ENCODE measurements at places on chromosomes 5 and 9. TPM values are rescaled to one million over a fixed set of nuclear protein-coding genes. Genes with fewer than 3 reads are reported as not detected.
A peak's percentile ranks its signal among the peaks of the same experiment; 100 is the strongest.

- no peak for DNase-seq
These were observed 6.0 kb upstream of the ZNF354C start for GRCh38 chr5:179054036-179054785.

DNA sequence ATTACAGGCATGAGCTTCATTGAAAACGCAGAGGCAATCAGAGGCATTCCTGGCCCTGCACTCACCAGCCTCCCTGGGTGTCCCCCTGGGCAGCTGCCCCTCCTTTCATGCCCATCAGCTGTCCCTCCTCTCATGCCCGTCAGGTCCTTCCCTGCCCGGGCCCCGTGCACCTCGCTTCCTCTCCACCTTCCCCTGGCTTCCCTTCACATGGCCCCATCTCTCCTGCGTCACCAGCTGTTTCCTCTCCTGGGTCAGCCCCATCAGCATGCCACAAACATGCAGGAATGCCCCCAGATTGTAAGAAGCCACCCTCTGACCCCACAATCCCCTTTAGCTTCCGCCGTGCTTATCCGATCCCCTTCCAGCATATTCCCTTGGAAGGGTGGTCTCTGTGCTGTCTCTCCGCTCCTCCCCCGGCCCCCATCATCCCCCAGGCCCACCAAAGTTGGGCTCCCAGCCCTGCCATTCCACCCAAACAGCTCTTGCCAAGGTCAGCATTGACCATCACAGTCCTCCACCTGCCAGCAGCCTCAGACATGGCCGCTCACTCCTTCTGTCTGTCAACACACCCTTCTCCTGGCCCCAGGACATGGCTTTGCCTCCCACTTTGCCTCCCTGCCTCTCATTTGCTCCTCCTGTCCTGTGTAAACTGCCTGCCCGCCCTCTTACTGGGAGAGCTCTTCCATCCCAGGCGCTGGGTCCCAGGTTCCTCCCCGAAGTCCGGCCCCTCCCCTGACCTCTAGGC lies 98.6 kb upstream of the IER5L start:
- DNase-seq: no peak

The CDK7 gene
- total RNA-seq: 38.5 TPM

The ZCCHC10 gene
- total RNA-seq: 25.9 TPM

- DNase-seq: peak; percentile 80
These were observed 204.4 kb downstream of the EFNA5 start for GRCh38 chr5:107466233-107466769.

GRCh38 chr9:87602933-87603643 lies 105.4 kb downstream of the DAPK1 start:
- no peak for DNase-seq

- DNase-seq: no peak
These were observed 302.3 kb downstream of the ARL15 start for GRCh38 chr5:54007827-54008777.

The MCC gene
- total RNA-seq: 3.6 TPM

The TRIM7 gene
- total RNA-seq: 1.8 TPM

DNA sequence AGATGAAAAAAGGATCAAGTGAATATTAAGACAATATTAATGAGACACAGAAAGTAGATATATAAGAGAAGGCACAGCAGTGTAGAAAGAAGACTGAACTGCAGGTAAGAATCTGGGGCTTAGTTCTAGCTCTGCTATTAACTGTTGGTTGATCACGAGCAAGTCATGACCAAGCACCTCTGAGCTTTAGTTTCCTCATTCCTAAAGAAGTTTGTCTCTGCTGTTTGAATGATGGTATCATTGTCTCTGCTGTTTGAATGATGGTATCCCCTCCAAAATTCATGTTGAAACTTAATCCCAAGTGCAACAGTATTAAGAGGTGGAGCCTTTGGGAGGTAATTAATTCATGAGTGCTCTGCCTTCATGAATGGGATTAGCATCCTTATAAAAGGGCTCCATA lies 2.5 kb upstream of the NME5 start:
- no peak for DNase-seq

DNA sequence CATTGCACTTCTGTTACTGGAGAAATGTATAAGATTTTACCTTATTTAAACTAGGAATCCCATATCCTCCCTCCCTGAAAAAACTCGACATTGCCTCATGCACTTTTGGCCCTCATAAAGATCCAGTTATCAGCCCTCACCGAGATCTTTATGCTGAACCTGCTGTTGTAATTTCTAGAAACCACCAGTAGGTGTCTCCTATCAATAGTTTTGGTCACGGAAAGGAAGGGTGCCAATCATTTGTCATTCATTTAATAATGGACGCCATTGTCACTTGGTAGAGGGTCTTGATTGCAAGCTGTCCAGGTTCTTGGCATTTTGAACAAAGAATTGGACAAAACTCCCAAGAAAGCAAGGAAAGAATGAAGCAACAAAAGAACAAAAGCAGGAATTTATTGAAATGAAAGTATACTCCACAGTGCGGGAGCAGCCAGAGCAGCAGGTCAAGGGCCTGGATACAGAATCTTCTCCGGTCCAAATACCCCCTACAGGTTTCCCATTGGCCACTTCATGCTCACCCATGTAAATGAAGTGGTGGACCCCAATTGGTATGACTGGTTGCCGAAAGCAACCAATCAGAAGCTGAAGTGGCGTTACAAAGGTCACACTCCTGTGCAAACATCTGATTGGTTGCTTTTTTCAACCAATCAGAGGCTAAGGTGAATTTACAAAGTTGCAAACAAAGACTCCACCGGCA lies 524.3 kb downstream of the PSAT1 start:
- peak; percentile 1 for DNase-seq

- DNase-seq: peak; percentile 46
These were observed 2.9 kb downstream of the NR4A3 start for GRCh38 chr9:99824378-99825171.

The C5 gene
- total RNA-seq: 12.3 TPM

DNA sequence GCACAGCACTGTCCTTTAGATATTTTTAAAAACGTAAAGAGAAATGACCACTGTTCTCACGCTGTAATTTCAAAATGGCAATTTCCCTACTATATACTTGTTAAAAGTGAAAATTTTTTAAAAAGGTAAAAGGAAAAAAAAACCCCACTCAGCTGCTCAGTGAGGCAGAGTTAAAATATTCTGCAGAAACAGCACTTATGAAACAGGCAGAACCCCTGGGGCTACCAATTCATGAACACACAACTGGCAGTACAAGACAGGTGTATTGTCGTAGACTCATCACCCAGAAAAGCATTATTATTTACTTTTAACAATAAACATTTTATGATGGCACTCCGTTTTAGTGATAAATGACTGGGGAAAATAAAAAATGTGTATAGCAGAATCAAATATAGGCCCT lies 1.5 kb upstream of the RASGRF2 start:
- no peak for DNase-seq

- no peak for DNase-seq
These were observed 215.8 kb upstream of the DAB2 start for GRCh38 chr5:39640552-39640951.

DNA sequence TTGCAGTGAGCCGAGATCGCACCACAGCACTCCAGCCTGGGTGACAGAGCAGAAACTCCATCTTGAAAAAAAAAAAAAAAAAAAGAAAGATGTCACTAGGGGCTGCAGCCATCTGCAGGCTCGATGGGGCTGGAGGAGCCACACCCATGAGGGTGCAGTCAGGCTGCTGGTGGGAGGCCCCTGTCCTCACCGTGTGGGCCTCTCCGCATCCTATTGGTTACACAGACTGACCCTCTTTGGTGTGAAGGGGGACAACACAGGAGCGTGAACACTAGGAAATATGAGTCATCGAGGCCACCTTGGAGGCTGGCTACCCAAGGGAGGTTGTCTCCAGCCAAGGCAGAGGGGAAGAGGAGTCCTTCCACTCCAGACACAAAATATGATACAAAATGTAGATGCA lies 14.0 kb upstream of the FAM193B start:
- DNase-seq: no peak

The TMEM252 gene
- not detected for total RNA-seq

DNA sequence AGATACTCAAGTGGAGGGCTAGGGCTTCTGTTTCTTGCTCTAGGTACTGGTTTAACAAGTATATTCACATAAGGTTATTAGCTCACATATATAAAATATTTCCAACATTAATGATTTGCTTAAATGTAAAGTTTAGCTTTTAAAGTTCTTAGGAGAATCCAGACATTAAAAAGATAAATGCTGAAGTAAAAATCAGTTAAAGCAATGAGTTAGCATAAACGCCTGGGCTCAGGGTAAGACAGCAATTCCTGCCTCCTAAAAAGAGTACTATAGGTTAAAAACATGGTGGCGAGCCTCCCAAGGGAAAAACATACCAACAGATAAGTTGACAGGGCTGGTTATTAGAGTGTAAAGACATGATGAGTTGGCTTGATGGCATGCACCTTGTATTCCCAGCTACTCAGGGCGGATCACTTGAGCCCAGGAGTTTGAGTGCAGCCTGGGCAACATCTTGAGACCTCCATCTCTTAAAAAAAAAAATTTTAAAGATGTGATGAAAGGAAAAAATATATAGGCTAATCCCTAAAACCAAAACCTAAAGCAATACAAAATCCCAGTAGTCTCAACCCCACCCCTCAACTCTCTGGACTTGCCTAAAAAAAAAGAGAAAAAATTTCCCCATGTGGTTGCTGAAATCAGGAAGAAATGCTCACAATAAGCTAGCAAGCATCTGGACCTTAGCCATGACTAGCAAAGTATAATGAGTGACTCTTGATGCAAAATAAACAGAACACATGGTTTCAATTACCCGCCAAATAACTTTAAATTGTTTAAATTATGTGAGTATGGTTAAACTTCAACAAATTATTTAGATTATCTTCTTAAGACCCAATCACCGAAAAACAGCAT lies 3.6 kb downstream of the GOLPH3 start:
- no peak for DNase-seq

DNA sequence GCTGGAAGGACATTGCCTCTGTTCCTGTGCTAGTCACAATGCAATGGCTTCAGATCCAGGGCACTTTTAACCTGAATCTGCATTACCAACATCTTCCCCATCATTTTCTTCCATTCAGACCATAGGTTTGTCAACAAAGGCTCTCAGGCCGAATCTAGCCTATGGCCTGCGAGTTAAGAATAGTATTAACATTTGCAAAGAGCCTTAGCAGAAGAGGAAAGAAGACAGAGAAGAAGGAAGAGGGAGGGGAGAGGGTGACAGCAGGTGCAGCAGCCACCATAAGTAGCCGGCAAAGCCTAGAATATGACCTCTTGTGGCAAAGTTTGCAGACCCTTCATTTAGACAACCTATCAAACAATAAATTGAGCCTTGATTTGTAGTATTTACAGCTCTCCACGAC lies 32.6 kb downstream of the BARX1 start:
- no peak for DNase-seq

The PSD2 gene
- total RNA-seq: not detected

DNA sequence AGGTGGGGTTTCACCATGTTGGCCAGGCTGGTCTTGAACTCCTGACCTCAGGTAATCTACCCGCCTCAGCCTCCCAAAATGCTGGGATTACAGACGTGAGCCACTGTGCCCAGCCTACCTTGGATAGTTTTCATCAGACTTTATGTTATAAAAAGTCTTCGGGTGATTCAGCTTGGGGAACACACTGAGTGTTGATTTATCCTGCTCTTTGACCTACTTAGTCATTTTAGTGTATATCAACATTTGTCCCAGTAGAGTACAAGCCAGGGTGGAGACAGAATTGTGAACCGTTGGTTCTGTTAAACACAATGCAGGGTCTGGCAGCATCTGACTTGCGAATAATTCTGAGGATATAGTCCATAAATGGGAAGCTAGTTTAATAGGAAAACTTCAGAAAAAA lies 39.7 kb downstream of the NFX1 start:
- DNase-seq: no peak

The SLC25A46 gene
- total RNA-seq: 53.4 TPM

DNA sequence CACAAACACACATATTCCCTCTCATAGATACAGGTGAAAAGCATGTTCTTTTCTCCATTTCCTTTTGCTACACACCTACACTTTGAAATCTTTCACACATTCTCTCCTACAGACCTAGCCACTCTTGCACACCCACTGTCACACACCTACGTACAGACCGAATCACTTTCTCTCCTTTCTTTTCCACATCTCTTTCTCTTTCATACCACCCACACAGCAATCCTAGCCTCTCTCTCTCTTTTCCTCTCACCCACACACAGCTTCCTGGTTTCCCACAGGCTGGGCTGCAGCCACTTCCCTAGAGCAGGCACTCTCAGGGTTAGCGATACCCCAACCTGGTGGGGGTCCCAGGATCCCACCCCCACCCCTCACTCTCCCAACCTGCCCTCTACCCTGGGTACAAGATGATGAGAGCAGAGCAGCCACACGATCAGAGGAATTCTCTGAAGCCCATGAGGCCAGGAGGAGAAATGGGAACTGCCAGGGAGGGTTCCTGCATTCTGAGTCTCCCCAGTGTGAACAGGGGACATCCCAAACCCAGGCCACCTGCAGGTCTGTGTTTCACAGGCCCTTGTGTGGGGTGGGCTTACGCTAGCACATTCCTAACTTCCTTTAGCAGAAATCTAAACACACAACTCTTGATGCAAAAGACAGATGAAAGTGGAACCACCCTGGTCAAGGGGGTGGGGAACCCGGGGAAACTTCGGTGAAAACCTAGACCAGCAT lies 17.1 kb upstream of the SYNPO start:
- no peak for DNase-seq

DNA sequence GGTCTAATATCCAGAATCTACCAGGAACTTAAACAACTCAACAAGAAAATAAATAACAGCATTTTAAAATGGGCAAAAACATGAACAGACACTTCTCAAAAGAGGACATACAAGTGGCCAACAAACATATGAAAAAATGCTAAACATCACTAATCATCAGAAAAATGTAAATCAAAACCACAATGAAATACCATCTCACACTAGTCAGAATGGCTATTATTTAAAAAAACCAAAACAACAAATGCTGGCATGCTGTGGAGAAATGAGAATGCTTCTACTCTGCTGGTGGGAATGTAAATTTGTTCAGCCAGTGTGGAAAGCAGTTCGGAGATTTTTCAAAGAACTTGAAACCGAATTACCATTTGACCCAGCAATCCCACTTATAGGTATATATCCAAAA lies 63.1 kb downstream of the ADAMTS6 start:
- DNase-seq: no peak

DNA sequence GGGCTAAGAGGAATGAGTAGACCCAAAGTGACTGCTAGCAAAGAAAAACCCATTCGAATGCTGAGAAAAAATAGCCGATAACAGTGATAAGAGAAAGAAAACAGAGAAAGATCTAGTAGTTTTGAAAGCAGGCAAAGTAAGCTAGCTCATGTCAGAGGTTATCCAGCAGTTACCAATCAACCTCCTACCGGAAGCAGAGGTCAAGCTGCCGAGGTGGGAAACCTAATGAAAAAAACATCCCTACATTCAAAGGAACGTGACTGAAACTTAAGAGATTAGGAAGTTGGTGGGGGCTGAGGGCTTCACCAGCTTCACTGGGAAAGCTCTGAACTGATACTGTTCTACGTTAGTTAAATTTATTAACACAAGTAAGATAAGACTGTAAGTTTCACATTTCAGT lies 32.6 kb downstream of the SSBP2 start:
- DNase-seq: no peak

The CLK4 gene
- 29.3 TPM for total RNA-seq

GRCh38 chr5:594226-594860 lies 17.8 kb upstream of the CEP72 start:
- DNase-seq: no peak

The PCDHA8 gene
- 1.1 TPM for total RNA-seq

- no peak for DNase-seq
These were observed 194.9 kb upstream of the ZNF608 start for GRCh38 chr5:124941051-124942049.

- DNase-seq: no peak
These were observed 88.0 kb downstream of the SEMA6A start for GRCh38 chr5:116486588-116486987.

The ACTBL2 gene
- total RNA-seq: 0.45 TPM

GRCh38 chr5:159911349-159911748 lies 4.9 kb upstream of the ADRA1B start:
- peak; percentile 82 for DNase-seq

- no peak for DNase-seq
These were observed 67.3 kb upstream of the VCAN start for GRCh38 chr5:83404182-83404716.

Measured in Calu3 (cell line).